Naive thymus-derived CD8-positive, alpha-beta T cell (primary cell): ENCODE measurements at places on chromosomes 4 and X.

GRCh38 chr4:86099348-86099747 lies 260.5 kb downstream of the MAPK10 start:
- no peaks in the 10 kb centered on the region for H3K4me1 ChIP-seq
- no peak overlapping the region for H3K27ac ChIP-seq
- DNase-seq, result no peak
- H3K36me3 ChIP-seq, result no peaks in the 10 kb centered on the region

GRCh38 chr4:78047366-78047765 lies 9.8 kb upstream of the FRAS1 start:
- no peaks in the 10 kb centered on the region for H3K27me3 ChIP-seq
- H3K4me1 ChIP-seq, result peaks cover 2% of the 10 kb centered on the region
- H3K36me3 ChIP-seq, result no peaks in the 10 kb centered on the region
- H3K27ac ChIP-seq, result no peak overlapping the region
- DNase-seq, result no peak

DNA sequence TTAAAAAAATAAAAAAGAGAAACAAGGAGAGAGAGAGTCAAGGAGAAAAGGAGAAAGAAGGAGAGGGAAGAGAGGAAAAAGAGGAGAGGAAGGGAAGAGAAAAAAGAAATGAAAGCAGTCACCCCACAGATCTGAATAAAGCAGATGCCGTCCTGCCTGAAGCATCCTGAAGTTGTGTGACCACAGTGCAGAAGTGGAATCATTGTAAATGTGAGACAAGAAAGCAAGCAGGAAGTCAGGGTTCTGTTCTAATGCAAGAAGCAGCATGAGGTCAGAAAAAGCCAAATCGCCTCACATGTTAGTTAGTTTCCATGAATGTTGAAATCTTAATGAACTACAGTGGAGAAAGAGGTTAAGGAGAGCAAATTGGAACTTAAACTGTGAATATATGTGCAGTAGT lies 692.5 kb downstream of the CENPC start:
- H3K4me3 ChIP-seq, result no peak overlapping the region
- no peaks in the 10 kb centered on the region for H3K36me3 ChIP-seq
- DNase-seq, result no peak
- H3K27me3 ChIP-seq, result no peaks in the 10 kb centered on the region
- no peak overlapping the region for H3K27ac ChIP-seq
- no peaks in the 10 kb centered on the region for H3K4me1 ChIP-seq

DNA sequence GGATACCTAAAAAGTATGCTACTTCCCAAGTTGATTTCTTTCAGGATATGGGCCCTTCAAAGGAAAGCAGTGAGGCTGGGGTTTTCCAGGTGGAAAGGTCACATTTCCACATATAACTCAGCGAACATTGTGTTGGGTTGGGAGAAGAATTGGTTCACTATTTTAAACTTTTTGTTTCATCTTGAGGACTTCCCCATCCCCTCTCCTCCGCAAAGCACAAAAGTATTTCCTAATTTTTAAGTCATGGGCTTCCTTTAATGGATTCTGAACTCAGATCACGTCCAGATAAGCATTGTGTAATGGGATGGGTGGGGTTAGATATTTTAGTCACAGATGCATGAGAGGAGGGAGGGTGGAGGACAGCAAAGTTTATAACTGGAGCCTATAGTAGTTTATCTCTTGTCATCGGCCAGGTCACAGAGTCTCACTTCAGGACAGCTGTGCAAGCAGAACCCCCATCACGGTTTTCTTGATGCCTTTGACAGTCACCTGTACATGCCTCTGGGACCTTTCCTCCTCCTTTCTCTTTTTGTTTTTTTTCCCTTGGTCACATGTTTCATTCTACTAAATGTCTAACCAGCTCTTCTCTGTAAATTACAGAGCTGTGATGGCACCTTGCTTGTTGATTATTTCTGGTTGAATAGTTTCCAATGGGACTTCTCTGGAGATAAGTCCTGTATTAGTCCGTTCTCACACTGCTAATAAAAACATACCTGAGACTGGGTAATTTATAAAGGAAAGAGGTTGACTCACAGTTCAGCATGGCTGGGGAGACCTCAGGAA lies 115.4 kb downstream of the PTTG2 start:
- no peak overlapping the region for H3K4me3 ChIP-seq
- no peak overlapping the region for H3K27ac ChIP-seq
- H3K4me1 ChIP-seq, result no peaks in the 10 kb centered on the region
- H3K27me3 ChIP-seq, result no peaks in the 10 kb centered on the region
- DNase-seq, result no peak
- H3K36me3 ChIP-seq, result no peaks in the 10 kb centered on the region

DNA sequence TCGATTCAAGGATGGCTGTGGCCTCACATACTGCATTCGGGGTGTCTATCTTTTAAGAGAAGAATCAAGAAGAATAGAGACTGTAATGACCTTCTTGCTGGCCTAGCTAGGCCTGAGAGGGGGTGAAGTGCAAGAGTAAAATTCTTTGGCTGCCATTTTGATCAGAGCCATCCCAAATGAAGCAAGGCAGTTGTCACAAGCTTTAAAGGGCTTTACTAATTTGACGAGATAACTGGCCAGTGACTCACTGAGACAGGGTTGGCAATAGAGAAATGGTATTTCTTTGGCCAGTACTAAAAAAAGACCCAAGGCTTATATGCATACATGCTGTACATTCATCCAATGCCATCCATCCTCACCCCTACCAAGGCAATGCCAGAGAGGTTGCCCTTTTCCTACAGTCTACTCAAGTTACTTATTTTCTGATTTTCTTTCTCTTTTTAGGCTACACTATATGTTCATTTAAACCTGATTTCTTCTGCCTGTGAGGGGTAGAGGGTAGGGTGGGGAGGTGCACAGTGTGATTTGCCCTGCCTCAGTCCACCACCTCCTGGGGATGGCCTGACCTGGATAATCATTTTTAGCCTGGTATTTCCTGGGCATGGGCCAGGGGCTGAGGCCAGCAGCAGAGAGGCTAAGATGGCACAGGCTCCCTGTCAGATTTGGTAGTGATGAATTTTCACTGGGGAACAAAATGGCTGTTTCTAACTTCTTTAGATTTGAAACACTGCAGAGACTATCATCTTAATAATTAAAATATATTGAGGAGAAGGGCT lies 32.2 kb downstream of the ATG4A start:
- H3K27ac ChIP-seq, result no peak overlapping the region
- no peaks in the 10 kb centered on the region for H3K27me3 ChIP-seq
- no peaks in the 10 kb centered on the region for H3K36me3 ChIP-seq
- no peak overlapping the region for H3K4me3 ChIP-seq
- DNase-seq, result no peak

DNA sequence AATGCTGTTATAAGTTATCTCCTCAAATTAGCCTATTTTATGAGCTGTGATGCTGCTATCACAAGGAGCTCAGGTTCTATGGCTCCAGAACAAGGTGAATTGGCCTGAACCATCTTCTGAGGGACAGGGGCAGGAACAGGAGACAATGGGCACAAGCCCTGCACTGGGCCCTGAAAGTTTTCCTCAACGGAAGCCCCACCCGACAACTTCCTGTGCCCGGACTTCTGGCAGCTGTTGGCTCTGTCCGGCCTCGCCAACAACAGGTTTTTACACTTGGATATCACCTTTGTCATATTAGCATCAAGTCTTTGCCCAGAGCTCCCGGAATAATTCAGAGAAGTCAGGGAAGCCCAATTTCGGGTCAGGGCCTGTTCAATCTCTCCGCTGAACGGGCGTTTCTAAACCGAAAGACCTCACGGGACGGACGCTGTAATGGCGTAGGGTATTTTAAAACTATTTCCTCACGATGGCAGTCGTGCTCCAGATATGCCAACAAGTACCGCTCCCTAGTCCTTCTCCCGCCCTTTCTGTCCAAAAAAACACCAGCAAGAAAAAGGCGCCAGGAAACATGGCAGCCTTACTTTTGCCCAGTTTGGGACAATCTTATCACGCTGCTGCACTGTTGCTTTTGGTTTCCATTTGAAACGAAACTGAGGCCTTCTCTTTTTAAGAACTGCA lies 201.0 kb upstream of the STK26 start:
- H3K4me3 ChIP-seq, result no peak overlapping the region
- peaks cover 2% of the 10 kb centered on the region for H3K4me1 ChIP-seq
- DNase-seq, result no peak
- no peaks in the 10 kb centered on the region for H3K27me3 ChIP-seq
- peak overlapping the region; percentile 98 for H3K27ac ChIP-seq
